ENCODE measurements at places on chromosomes 11 and 22.

GRCh38 chr11:97908354-97908753 is 1112.4 kb upstream of the CNTN5 start:
- H3K36me3 ChIP-seq: no peaks in the 10 kb centered on the region
- H3K4me1 ChIP-seq: no peaks in the 10 kb centered on the region
- no peak overlapping the region for H3K4me3 ChIP-seq
- DNase-seq: no peak
- H3K27ac ChIP-seq: no peak overlapping the region

- no peaks in the 10 kb centered on the region for H3K36me3 ChIP-seq
- H3K27me3 ChIP-seq: no peaks in the 10 kb centered on the region
- H3K4me1 ChIP-seq: no peaks in the 10 kb centered on the region
- no peak for DNase-seq
- H3K4me3 ChIP-seq: no peak overlapping the region
These were observed 32.1 kb upstream of the TPBGL start for GRCh38 chr11:75208446-75208845.

DNA sequence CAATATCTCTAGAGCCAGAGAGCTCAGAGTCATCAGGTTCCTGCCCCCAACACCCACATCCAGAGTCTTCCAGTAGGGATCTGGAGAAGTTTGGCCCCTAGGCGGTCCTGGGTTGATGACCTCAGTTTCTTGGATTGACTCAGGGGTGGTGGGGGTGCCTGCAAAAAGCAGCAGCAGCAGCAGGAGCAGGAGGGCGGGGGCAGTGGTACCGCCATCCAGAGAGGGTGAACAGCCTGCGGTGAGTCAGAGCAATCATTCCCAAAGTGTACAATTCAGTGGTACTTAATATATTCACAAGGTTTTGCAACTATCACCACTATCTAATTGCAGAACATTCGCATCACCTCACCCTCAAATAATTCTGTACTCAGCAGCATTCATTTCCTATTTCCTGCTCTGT is 9.9 kb upstream of the SEC14L3 start:
- no peak overlapping the region for H3K4me3 ChIP-seq
- H3K27me3 ChIP-seq: no peaks in the 10 kb centered on the region
- no peaks in the 10 kb centered on the region for H3K4me1 ChIP-seq

DNA sequence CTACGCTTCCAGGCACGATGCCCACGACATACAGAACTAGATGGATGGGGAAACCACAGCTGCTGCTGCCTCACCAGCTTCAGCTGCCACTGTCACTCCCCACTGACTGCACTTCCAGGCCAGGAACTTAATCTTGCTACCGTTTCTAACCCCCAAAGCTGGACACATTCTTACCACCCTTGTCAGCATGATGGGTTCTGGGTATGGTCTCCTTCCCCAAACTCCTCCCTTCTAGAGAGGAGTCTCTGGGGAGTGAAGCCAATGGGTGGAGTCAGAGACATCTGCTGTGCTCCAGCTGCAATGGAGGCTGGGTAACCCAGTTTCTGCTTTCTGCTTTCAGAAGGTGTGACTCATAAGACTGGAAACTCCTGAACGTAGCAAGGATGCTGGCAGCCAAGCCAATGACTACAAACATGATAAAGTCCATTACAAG is 87.0 kb upstream of the THY1 start:
- DNase-seq: no peak
- no peak overlapping the region for H3K27ac ChIP-seq
- no peaks in the 10 kb centered on the region for H3K36me3 ChIP-seq
- H3K4me3 ChIP-seq: no peak overlapping the region
- no peaks in the 10 kb centered on the region for H3K4me1 ChIP-seq

DNA sequence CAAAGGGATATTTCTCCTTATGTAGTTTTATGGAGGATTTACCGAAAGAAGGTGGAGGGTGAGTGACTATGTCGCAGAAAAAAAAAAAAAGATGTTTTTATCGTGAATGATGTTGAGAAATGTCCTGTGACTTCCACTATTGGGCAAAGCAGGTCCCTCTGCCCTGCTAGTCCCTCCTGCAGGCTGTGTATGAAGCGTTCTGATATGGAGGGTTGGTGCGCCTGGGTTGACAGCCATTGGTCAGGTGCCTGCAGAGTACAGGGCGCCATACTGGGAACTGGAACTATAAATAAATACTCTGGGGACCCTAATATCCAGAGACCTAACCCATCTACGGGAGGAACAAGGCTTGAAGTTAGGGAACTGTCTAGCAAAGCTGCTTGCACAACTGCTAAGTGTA is 1.5 kb downstream of the IL17RA start:
- H3K4me1 ChIP-seq: peaks cover 30% of the 10 kb centered on the region
- H3K27ac ChIP-seq: no peak overlapping the region
- no peaks in the 10 kb centered on the region for H3K27me3 ChIP-seq

GRCh38 chr11:103901656-103902055 is 134.8 kb upstream of the DDI1 start:
- no peaks in the 10 kb centered on the region for H3K36me3 ChIP-seq
- H3K27ac ChIP-seq: no peak overlapping the region
- H3K4me1 ChIP-seq: no peaks in the 10 kb centered on the region
- no peak overlapping the region for H3K4me3 ChIP-seq

DNA sequence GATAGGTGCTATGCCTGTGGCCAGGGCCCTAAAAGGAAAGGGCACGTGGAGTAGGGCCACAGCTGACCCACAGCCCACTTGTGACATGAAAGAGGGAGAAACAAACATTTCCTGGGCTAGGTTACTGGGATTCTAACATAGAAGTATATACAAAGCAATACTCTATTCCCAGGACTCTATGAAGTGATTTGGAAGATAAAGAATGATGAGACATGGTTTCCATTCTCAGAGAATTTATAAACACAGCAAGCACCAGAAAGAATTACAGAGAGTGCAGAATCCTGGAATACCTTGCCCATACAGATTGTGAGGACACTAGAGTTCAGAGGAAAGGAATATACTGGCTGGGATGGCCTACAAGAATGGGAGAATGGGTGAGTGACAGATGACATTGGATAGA is 86.4 kb downstream of the KIRREL3 start:
- no peaks in the 10 kb centered on the region for H3K4me1 ChIP-seq
- H3K27me3 ChIP-seq: no peaks in the 10 kb centered on the region

GRCh38 chr11:115503083-115503885 is 931 bp downstream of the CADM1 start:
- peak overlapping the region; percentile 60 for H3K4me3 ChIP-seq
- no peaks in the 10 kb centered on the region for H3K36me3 ChIP-seq
- peak; percentile 9 for DNase-seq
- no peaks in the 10 kb centered on the region for H3K4me1 ChIP-seq

DNA sequence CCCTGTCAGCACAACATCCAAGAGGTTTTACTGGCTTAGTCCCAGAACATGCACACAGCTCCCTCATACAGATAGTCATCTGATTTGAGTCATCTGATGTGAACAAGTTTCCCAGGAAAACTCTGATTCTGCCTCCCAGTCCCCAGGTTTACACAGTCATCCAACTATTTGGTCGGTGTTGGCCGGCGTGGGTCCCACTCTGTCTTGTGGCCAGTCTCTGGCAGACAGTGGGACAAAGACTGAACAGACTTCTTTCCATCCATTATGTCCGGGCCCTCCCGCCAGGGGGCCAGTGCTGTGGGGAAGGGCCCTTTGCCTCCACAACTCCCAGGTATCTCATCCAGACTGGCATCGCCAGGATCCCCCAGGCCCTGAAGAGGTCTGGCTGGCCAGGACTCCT is 60.0 kb downstream of the BTG4 start:
- no peaks in the 10 kb centered on the region for H3K4me1 ChIP-seq
- DNase-seq: no peak
- no peaks in the 10 kb centered on the region for H3K36me3 ChIP-seq
- no peaks in the 10 kb centered on the region for H3K27me3 ChIP-seq
- no peak overlapping the region for H3K4me3 ChIP-seq
- H3K27ac ChIP-seq: no peak overlapping the region

All from tibial nerve (tissue), 4 donors.